ENCODE measurements at places on chromosomes 6 and 20. TPM values are rescaled to one million over a fixed set of nuclear protein-coding genes. Genes with fewer than 3 reads are reported as not detected.
A peak's percentile ranks its signal among the peaks of the same experiment; 100 is the strongest.

DNA sequence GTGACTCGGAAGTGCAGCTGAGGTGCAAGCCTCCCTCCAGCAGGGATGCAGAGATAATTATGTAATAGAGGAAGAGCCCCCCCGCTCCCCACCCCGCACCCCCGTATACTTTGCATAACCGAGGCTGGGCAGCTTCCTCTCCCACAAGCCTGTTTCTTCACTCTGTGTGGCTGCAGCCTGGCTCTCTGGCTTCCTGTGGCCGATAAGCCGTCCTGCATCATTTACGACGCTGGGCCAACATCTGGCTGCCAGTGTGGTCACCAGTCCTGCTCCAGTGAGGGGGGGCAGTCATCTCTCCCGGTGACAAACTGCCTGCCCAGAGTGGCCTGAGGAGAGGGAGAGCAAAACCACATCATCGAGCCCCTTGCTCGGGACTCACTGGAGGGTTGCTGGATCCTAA, 59.2 kb downstream of the RBM38 start:
- DNase-seq, result peak; percentile 56

Gene GPLD1
- total RNA-seq, result 0.97 TPM

Gene BPIFB4
- not detected for total RNA-seq

- no peak for DNase-seq
Observed at GRCh38 chr6:28732052-28732451, 191.7 kb downstream of the TRIM27 start.

Gene TMC2
- total RNA-seq, result not detected

Gene MACROD2
- 3.3 TPM for total RNA-seq

- peak; percentile 69 for DNase-seq
Observed at GRCh38 chr6:157832250-157832967, 9.4 kb downstream of the SNX9 start.

Gene DDO
- not detected for total RNA-seq

Gene ADTRP
- total RNA-seq, result 1.3 TPM

DNA sequence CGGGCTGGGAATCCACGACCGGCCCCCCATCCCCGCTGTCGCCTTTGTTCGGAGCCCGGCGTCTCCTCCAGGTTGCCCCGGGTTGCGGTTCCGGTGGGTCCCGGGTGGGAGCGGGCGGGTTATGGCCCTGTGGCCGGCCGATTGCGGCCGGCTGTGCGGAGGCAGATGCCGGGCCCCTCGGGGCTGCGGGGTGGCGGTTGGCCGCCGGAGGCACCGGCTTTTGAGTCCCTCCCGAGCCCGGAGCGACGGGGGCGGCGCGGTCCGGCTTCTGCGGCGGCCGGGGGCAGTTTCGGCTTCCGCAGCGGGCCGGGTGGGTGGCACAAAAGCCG, 431 bp downstream of the LOC128125822 start:
- DNase-seq, result no peak

DNA sequence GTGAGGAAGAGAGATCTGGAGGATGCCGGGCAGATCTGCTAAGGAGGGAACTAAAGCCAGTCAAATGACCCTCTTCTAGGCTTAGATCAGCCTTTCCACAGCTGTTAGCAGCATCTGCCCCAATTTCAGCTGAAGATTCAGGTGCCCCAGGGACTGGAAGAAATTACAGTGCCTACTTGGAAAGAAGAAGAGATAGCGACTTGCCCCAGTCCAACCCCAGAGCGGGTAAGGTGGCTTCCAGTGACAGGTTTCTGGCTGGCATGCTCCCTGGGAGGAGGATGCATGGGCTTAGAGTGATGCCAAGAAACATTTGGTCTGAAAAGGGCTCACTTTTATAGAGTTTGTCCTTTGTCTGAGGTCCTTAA, 620 bp downstream of the TJAP1 start:
- peak; percentile 43 for DNase-seq

GRCh38 chr20:34475979-34476736, 40.1 kb upstream of the DYNLRB1 start:
- DNase-seq, result peak; percentile 70

DNA sequence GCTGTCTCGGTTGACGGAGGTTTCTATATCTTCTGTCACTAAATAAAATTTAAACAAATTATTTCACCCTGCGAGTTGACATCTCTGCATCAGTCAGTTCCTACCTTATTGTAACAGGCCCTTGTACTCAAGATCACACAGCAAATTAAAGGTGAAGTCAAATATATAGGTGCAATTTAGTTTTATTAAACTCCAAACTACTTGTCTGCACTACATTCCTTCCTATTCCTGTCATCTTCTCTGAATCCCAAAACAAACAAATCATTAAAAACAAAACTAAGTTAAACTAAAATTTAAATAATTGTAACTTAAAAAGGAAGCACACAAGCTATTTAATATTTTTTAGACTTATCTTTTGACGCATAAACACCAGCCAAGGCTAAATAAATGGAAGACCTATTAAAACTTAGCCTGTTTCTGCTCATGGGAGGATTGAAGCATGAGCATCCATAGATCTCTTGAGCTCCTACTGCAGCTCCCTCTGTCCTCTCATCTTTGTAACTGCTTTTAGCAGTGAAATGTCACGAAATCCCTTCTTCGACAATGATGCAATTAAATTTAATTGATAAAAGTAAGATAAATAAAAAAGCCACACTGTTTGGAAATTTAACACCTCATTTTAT, 1152.3 kb upstream of the GJE1 start:
- peak; percentile 62 for DNase-seq

Gene TAF4
- total RNA-seq, result 2.9 TPM

- no peak for DNase-seq
Observed at GRCh38 chr20:54004445-54004844, 65.9 kb downstream of the BCAS1 start.

DNA sequence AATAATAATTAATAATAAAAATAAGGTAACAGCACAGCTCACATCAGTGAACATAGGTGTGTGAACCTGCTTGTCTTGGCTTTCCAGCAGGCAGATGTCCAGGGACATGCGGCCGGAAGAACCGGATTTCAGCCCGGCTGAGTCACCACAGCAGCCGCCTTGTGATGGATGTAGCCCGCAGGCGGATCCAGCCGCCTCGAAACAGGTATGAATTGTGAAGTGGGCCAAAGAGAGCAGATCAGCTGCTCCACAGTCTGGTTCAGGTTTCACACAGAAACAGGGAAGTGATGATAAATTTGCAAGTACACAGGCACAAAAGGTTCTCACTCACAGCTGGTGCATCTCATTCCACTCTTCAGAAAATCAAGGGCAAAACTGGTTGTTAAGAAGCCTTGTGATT, 55.1 kb downstream of the ID4 start:
- DNase-seq, result no peak

- no peak for DNase-seq
Observed at GRCh38 chr6:119133400-119133799, 54.9 kb upstream of the FAM184A start.
